ENCODE measurements at places on chromosomes 5 and 9.

DNA sequence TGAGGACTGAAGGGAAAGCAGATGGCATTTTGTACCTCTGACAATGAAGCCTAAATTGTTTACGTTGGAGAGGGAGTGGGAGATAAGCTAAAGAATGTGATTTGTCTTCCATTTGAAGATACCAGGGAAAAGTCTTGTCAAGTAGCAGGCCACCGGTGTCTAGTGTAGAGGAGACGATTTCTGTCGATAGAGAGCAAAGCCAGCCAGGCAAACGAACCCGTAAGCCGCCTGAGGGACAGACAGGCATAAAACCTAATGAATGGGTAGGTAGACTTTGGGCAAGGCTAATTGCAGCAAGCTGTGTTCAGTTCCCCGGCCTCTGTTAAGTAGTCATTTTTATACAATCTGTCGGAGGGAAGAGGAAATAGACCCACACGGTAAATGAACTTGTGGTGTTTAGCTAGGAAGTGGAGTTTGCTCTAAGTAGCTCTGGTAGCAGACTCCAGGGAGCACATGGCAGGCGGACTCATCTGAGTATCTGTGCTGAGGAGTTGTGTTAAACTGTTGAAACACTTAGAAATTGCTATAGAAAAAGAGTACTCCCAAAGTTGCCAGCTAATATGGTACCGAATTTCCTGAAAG lies 28.8 kb downstream of the SMARCA2 start:
- DNase-seq = no peak

DNA sequence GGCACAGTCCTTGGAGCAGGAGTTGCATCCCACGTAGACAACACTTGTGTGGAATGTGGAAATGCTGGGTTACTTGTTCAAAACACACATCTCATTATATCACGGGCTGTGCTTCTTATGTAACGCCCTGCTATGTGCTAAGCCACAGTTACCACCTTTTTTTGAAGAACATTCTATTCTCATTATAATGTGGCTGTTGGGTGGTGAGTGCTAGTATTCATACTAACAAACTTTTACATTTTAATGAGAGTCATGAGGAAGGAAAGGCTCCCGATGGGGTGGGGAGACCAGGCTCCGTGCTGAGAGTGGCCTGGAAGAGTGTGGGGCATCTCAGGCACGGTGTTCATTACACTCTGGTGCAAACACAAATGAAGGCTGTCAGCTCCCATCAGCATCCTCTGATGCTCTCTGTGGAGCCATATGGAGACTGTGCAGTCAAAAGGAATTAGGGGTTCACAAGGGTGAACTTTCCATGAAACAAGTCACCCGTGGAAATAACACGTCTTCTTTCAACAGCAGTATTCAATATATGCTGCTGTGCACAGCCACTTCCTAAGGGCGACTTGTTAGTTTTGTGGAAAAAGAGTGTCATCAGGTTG lies 153.1 kb upstream of the RAPGEF1 start:
- no peak for DNase-seq

- no peak for DNase-seq
These were observed 42.3 kb downstream of the RNF180 start for GRCh38 chr5:64207978-64208377.

- DNase-seq = no peak
These were observed 51.8 kb downstream of the SLC1A3 start for GRCh38 chr5:36658038-36658756.

- no peak for DNase-seq
These were observed 151.4 kb downstream of the LPAR1 start for GRCh38 chr9:110886832-110887231.

DNA sequence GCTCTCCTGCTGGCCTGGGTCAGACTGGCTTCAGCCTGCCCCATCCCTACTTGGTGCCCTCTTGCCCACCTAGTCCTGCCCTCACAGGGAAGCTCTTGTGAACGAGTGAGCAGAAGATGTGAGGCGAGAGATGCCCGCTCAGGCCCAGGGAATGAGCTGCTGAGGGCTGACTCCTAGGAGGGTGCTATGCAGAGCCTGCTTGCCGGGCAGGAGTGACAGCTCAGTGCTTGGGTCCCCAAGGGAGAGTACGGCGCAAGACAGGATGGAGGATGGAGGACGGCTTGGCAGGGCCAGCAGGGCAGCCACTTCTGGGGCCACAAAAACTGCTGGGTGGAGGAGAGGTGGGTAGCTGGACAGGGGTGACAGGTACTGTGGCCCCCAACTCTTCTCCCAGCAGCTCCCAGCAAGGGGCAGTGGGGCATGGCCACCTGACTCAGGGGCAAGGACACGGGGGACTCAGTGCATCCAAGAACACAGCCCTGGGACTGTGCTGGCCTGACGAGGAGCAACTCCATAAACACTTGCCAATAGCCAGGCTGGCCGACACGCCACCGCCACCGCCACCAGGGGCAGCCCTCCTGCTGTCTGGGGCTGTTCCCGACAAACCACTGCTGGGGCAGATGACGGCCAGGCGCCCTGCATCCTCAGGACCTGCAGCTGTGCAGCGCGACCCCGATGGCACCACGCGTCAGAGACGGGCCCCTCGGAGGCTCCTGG lies 55.6 kb upstream of the UBAC1 start:
- peak; percentile 31 for DNase-seq

DNA sequence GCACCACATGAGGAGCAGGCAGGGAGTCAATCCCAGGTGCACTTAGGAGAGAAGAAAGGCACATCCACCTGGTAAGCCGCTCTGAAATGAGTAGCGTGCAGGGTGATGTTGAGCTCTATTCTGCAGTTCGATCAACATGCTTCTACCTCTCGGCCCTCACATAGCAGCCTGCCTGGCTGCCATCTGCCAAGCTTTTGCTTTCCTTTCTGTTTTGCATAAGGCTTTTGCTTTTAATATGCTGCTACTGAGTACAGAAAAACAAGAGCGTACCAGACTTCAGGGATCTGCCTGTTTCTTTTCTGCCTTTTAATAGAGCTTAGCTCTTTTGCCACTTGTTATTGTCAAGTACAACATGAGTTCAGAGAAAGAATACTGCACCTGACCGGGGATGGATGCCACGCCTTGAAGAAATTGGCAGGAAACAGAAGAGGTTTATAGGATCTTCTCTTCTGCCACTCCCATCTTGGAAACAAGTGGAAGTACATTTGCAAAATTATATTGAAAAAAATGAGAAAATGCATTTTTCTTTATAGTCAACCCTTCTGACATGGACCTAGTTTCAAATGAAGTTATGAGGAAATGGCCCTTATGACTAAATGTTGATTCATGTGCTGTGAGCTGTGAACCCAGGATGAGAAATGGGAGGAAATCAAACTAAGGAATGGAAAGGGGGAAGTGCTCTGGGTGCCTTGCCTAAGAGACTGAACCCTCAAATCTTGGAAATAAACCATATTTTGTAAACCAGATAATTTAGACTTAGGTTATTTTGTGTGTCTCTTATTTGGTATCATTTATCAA lies 4.0 kb upstream of the FCHO2 start:
- no peak for DNase-seq

DNA sequence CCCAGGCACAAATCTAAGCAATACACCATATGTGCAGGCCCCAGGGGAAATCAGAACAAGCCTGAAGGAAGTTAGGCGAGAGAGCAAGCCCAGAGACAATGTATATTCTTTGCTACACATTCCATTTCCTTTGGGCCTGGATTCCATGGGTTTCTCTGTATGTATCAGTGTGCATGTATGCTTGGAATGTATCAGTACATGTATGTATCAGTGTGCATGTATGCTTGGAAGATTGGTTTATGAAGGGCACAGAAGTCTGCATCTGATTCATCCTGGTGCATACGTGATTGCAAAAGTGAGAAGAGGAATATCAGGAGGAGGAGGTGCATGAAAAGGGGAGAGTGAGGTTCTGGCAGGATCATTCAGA lies 232.6 kb upstream of the ANKRD55 start:
- DNase-seq = no peak

DNA sequence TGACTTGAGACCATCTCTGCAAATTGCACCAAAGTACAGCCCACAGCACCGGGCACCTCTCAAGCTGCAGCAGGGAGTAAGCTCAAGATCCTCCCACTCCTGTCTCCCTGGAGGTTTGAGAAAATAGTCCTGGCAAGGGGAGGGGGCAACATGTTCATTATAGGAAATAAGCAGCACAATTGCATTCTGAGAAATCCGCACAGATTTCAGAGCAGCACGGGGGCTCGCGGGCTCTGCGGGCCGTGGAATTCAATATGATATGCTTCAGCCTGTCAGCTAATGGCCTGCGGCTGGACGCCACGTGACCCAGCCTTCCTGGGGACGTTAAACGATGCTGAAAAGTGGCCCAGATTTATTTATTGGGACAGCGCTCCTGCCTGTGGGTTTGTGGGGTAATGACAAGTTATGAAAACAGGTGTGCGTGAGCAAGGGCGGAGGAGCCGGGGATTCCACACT lies 156.4 kb downstream of the DAB2IP start:
- DNase-seq = no peak

- no peak for DNase-seq
These were observed 228.9 kb upstream of the MVB12B start for GRCh38 chr9:126097679-126098078.

DNA sequence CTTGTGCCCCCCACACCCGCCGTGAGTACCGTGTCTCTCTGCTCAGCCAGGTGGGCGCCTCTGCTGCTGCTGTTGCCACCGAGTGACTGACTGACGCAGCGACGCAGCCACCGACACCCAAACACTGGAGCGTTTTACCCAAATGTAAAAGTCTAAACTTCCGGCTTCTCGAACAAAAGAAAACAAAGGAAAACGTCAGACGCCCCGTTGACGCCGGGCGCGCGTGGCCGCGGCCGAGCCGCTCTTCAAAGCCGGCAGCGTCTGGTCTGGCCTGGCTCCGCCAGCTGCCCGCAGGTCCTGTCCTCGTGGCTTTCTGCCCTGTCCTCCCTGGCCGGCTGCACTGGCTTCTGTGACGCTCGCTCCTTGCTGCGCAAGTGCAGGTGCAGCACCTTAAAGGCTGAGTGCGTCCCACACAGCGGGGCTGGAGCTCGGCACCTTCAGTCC lies 41.4 kb upstream of the CLPTM1L start:
- DNase-seq = peak; percentile 40

DNA sequence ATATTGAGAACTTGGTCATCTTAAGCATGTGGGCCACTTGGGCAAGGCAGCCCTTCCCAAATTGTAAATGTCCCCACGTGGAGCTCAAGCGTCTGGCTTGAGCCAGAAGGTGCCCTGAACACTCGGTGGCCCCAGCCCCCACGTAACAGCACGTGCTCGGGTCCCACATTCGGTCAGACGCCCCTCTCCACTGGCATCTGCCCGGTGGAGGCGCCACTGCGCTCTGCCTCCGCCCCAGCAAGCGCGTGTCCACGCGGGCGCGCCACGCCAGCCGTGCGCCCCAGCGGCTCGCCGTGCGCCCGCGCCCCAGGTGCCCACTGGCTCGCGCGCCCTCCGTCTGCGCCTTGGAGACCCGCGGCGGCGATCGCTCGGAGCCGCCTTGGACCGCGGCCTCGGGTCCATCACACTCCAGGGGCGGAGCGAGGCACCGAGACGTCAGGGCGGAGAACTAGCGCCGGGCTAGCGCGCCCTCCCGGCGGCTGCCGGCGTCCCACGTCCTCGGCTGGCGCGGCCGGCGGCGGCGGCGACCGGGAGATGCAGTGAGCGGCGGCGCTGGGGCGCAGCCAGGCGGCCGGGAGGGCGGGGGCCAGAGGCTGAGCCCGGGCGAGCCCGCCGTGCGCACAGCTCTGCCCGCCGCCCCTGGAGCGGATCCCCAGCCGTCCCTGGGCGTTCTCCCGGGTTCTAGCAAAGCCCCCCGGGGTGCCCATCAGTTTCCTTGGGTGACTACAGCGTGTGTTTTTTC lies at the start of gene PALM2AKAP2:
Gene PALM2AKAP2, plus strand, starts transcription at position 488 of the 742 bp plus-strand sequence. CDS start 291 bp downstream, outside the sequence.
- DNase-seq = peak; percentile 65

- no peak for DNase-seq
These were observed 279.6 kb upstream of the GRAMD2B start for GRCh38 chr5:126143622-126144021.
